Activated naive CD4-positive, alpha-beta T cell treated with Interleukin-2 at 50 U/mL for 16 hours (primary cell): ENCODE measurements at places on chromosomes 5 and 9.

- peak; percentile 70 for DNase-seq
These were observed 1.3 kb downstream of the CD74 start for GRCh38 chr5:150411245-150411979.

- no peak for DNase-seq
These were observed 4.0 kb downstream of the LMBRD2 start for GRCh38 chr5:36147681-36148080.

GRCh38 chr5:127096328-127096993, 23.2 kb upstream of the C5orf63 start:
- DNase-seq = no peak

GRCh38 chr5:149725296-149725695, 4.8 kb upstream of the PPARGC1B start:
- no peak for DNase-seq

DNA sequence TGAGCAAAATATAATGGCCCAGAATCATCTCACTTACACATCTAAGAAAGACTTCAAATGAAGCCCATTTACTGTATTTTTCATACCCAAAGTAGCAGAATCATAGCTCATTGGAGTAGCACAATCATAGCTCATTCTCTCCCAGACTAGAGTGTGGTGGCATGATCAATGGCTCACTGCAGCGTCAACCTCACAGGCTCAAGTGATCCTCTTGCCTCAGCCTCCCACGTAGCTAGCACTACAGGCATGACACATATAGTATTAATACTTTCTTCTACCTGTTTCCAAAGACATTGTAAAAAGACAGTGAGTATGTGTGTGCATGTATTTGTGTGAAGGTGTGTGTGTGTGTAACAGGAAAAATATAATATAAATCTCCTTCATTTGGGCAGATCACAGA, 1247.9 kb upstream of the ACO1 start:
- no peak for DNase-seq

GRCh38 chr5:159704160-159704559, 212.1 kb upstream of the ADRA1B start:
- DNase-seq = no peak

DNA sequence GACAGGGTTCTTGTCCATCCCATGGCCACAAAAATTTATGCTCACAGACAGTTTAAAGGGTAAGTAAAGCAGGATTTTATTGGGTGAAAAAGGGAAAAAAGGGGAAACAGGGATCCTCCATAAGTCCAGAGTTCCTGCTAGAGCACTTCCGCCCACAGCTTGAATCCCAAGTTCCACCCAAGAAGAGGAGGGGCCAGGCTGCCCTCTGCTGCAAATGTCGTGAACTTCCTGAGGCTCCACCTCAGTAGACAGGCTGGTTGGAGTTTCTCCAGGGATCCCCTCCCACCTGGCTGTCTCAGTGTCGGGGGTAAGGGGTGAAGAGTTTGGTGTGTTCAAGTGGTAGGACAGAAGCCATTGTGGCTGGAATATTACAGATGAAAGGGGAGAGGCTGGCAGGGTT, 275.0 kb upstream of the SGCD start:
- DNase-seq = no peak

GRCh38 chr9:23606107-23606506, 219.9 kb downstream of the ELAVL2 start:
- DNase-seq = no peak

- no peak for DNase-seq
These were observed 38.5 kb downstream of the VAV2 start for GRCh38 chr9:133953621-133953975.
